ENCODE measurements at places on chromosomes 7 and 10.

GRCh38 chr10:11261143-11261542 is 243.5 kb downstream of the CELF2 start:
- DNase-seq = no peak

GRCh38 chr10:103083266-103083976 is 109.7 kb downstream of the NT5C2 start:
- no peak for DNase-seq

DNA sequence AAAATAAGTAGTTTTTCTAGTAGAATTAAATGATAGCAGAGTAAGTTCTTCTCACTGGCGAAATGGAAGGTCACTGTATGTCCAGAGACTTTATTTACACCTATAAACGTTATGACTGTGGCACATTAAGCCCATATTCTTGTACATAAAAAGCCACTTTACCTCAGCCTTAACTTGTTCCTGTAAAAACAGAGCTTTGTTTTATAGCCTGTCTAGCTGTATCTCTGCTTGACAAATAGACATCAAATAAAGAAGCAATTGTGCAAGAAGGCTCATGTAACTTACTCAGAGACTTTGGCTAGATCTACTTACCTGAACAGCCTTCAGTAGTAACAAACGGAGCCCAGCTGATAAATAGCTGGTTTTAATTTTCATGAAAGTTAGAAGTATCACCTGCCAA is 324.1 kb upstream of the BMPER start:
- DNase-seq = no peak

DNA sequence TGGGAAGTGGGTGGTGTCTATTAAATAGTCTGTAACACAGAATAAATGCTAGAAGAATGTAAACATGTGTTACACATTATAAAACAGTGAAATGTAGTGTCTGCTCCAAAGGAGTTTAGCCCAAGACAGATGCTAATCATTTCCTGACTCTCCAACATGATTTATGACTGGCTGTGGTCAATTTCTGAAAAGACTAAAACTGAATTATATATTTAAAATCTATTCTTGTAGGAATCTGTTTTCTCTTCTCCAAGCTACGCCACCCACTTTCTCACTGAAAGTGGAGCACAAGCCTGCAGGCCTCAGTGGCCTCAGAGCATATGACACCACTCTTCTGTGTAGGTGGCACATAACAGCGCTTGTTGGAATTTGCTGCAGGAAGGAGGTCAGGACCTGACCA is 44.4 kb downstream of the CTTNBP2 start:
- no peak for DNase-seq

GRCh38 chr10:22534849-22535604 is 179.4 kb downstream of the PIP4K2A start:
- no peak for DNase-seq

- DNase-seq = no peak
These were observed 254.8 kb upstream of the CTBP2 start for GRCh38 chr10:125415006-125415633.

DNA sequence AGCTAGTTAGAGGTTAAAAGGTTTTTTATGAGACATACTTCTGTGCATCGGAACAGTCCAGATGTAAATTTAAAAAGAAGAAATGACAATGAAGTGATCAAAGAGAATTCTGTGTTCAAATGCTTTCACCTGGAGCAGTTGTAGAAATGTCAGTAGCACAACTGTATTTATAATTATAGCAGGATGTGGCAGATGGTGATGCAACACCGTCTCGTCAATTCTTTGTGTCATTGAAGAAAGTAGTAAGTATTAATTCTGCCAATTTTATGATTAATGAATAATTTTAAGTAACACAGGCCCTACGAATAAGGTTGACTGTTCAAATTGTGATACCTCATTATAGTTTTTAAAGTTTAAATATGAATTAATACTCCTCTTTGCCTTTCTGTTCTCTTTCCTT is 171.1 kb downstream of the ADK start:
- DNase-seq = no peak

DNA sequence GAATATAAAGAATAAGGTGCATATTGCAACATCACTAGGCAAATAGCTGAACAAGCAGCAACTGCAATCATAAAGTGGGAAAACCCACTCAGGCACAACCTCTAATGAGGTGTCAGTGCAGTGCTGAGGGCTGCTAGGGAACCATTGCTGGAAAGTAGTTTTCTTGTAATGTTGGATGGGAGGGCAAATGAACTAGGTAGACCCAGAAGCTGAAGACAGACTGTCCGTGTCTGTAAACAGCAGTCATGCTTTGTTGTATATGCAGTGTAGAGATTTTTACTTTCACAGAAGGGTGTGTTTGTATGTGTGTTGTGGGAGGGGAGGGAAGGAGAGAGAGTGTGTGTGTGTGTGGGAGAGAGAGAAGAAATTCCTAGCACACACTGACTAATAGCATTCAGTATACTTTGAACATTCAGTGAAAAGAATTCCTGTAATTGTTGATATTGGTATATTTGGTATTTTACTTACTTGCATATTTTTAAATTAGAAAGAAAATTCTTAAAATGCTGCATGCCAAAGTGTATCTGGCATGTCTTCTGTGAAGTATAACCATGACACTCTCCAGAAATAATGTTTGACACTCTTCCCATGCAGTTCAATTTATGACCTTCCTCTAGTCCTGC is 28.8 kb downstream of the ITGB8 start:
- no peak for DNase-seq

- DNase-seq = no peak
These were observed 324.6 kb upstream of the IGFBP3 start for GRCh38 chr7:46245586-46246111.

GRCh38 chr10:113681533-113682470 is 2.1 kb downstream of the CASP7 start:
- DNase-seq = no peak

GRCh38 chr10:16867990-16868389 is 50.8 kb upstream of the RSU1 start:
- no peak for DNase-seq

DNA sequence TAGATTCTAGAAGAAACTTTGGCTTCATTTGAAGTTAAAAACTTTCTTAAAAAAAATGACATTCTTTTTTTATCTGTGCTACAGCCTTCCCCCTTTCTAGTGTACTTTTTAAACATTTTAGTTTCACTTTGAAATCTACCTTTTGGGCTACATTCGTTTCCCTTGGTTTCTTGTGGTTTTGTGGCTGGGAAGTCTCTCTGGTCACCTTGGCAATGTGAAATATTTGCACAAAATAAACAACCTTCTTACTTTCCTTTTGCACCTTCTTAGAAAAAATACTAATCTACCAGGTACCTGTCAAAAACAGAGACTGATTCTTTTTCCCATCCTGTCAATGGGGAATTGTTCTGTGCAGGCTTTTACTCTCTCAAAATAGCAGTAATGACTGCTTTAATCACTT is 350.2 kb downstream of the GATA3 start:
- DNase-seq = no peak

DNA sequence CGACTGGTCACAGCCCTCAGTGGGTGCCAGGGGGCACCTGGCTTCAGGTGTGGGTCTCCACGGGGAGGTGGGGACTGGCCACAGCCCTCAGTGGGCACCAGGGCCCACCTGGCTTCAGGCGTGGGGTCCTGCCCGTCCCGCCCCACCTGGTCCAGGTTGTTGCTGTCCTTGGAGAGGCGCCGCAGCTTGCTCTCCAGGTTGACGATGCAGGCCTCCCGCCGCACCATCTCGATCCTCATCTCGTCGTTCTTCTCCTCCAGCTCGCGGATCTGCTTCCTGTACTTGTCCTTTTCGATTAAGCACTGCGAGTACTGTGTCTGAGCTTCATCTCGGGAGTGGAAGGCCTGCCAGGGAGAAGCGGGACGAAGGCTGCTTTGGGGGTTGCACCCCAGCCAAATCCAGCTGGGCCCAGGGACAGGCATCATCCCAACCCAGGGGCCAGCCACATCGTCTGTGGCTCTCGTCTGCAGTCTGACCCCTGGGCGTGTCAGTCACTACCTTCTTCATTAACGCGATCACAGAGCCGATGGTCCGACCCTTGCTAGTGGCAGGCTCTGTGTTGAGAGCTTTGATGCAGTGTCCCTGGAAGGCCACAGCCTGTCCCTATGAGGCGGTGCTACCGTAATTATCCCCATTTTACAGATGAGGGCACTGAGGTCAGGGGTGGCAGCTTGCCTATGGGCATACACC is 92.9 kb upstream of the GNA12 start:
- no peak for DNase-seq

- DNase-seq = no peak
These were observed 329.0 kb downstream of the RNLS start for GRCh38 chr10:88254091-88254490.

- no peak for DNase-seq
These were observed 44.4 kb downstream of the MYPN start for GRCh38 chr10:68153473-68154210.

GRCh38 chr7:43465581-43466554 is 117.0 kb upstream of the STK17A start:
- DNase-seq = no peak

Data from activated CD8-positive, alpha-beta memory T cell treated with anti-CD3 and anti-CD28 coated beads for 24 hours (primary cell).